ENCODE measurements at places on chromosomes 12 and 14.
A peak's percentile ranks its signal among the peaks of the same experiment; 100 is the strongest.

DNA sequence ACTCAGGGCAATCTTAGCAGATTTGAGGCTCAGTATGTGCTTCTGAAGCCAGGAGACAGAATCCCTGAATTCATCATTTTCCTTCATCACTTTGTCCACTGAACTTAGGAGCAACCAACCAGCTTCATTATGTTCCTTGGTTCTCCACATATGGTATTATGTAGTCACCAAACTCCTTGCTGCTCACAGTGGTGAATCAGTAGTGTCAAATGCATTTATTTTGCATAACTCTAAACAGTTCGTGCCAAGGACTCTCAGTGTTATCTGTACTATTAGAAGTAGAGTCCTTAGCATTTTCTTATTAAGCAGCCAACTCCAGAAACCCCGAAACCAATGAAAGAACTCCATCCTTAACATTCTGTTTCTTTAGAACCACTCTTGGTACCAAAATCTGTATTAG, 466.9 kb upstream of the RGS6 start:
- DNase-seq = no peak

DNA sequence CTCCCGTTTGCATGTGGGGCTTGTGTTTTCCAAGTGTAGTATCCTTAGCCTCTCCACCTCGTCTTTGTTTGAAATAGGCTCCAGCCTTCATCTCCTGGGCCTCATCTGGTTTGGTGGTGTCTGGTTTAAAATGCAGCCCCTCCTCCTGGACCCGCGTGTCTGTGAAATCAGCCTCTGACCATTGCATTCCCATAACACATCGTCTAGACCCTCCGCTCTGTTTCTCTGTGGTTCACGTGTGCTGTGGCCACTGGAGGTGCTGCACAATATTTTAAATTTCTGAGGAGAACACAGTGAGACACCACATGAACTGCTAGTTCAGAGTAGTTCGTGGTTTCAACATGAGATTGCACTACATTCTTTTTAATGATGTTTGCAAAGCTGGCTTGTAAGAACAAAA, 35.6 kb downstream of the UBE3B start:
- no peak for DNase-seq

- DNase-seq = peak; percentile 80
Observed at GRCh38 chr12:114508529-114509129, 102.7 kb upstream of the TBX5 start.

GRCh38 chr14:35826952-35827416, 846 bp downstream of the BRMS1L start:
- no peak for DNase-seq

- no peak for DNase-seq
Observed at GRCh38 chr14:68649476-68650189, 143.2 kb downstream of the ZFP36L1 start.

DNA sequence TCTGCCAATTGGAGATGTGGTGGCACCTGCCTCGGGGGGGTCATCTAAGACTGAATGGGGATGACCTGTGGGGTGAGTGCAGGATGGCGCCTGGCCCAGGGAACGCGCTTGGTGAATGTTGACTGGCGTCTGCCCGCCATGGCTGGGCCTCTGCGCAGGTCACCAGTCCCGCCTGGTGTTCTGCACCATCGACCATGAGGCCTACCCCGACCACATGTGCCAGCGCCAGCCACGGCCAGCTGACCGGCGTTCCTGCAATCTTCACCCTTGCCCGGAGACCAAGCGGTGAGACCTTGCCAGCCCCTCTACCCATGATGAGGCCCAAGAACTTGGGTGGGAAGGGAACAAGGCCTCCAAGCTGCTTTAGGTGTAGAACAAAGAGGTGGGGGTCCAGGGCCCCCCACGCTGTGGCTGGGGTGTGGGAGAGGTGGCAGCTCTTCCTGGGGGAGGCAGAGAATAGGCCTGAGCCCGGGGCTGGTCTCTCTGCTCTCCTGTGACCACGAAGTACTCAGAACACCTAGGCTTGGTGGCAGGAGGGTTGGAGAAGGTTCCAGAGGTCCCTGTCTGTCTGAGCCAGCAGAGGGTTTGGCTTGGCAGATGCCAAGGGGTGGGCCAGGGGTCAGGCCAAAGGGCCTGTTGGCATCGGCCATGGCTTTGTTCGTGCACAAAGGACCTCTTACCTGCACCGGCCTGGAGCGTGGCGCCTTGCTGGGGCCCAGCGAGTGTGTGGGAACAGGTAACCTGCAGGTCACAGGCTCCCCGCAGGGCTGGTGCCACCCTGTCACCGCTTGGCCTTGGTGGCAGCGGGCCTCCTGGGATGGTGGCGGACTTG, 15.4 kb downstream of the PAPLN start:
- DNase-seq = no peak
